Hematopoietic multipotent progenitor cell treated with erythropoietin and hydrocortisone succinate and interleukin-3 and kit ligand, for 8 days (in vitro differentiated cells): ENCODE measurements at places on chromosomes 1 and 21.
A peak's percentile ranks its signal among the peaks of the same experiment; 100 is the strongest.

DNA sequence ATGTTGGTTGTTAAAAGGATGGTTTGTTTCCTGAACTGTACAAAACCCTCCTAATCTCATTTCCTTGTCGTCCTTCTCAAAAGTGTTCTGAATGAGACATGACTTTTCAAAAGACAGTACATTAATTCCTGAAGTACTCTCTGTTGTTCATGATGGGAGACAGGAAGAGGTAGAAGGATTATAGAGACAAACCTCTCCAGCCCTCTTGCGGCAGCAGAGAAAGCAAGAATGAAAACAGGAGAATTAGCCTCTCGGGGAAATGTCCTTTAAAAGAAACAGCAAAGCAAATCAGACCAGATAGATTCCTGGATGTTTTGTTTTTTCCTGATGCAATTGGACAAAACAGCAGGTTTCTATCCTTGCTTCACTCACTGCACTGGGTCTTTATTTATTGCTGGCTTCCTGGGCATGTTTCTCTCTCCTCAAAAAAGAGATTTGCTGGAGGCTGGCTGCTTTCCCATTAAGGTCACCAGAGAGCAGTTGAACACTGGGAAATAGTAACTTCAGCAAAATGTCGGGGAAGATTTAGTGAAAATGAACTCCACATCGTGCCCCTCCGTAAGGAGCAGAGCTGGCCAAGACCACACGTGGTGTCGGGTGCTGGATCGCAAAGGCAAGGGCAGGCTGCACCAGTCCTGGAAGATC, 145.8 kb upstream of the SYT6 start:
- DNase-seq, result no peak

DNA sequence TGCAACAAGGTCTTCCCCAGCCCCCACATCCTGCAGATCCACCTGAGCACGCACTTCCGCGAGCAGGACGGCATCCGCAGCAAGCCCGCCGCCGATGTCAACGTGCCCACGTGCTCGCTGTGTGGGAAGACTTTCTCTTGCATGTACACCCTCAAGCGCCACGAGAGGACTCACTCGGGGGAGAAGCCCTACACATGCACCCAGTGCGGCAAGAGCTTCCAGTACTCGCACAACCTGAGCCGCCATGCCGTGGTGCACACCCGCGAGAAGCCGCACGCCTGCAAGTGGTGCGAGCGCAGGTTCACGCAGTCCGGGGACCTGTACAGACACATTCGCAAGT, 3.8 kb downstream of the ZBTB18 start:
- no peak for DNase-seq

DNA sequence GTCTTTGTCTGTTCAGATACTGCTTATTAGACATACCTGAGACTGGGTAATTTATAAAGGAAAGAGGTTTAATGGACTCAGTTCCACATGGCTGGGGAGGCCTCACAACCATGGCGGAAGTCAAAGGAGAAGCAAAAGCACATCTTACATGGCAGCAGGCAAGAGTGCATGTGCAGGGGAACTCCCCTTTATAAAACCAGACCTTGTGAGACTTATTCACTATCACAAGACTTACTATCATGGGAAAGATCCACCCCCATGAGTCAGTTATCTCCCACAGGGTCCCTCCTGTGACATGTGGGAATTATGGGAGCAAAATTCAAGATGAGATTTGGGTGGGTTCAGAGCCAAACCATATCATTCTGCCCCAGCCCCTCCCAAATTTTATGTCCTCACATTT, 7.1 kb upstream of the PSMA5 start:
- peak; percentile 7 for DNase-seq

- DNase-seq, result no peak
These were observed 252.1 kb downstream of the PRDM2 start for GRCh38 chr1:13951793-13952751.

DNA sequence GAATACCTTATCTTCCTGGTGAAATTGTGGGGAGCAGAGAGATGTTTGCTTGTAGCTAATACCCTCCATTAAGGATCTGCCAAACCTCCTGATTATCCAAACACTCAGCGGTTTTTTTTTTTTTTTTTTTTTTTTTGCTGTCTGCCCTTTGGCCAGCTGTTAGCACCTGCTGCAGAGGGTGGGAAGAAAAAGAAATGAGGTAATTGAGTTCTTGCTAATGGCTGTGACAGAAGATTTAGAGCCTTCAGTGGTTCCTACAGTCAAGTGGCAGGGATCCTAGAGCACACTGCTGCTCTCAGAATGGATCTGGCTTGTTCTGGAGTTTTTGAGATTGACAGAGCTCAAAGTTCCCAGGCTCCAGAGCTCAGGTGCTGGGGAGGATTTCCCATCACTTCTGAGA, 342.5 kb downstream of the DISC1 start:
- no peak for DNase-seq

GRCh38 chr1:93607814-93608186, 73.8 kb downstream of the BCAR3 start:
- DNase-seq, result no peak
